ENCODE measurements at places on chromosomes 2 and 18.

GRCh38 chr2:108536133-108536780, 2.0 kb downstream of the LIMS1 start:
- peak; percentile 51 for DNase-seq

DNA sequence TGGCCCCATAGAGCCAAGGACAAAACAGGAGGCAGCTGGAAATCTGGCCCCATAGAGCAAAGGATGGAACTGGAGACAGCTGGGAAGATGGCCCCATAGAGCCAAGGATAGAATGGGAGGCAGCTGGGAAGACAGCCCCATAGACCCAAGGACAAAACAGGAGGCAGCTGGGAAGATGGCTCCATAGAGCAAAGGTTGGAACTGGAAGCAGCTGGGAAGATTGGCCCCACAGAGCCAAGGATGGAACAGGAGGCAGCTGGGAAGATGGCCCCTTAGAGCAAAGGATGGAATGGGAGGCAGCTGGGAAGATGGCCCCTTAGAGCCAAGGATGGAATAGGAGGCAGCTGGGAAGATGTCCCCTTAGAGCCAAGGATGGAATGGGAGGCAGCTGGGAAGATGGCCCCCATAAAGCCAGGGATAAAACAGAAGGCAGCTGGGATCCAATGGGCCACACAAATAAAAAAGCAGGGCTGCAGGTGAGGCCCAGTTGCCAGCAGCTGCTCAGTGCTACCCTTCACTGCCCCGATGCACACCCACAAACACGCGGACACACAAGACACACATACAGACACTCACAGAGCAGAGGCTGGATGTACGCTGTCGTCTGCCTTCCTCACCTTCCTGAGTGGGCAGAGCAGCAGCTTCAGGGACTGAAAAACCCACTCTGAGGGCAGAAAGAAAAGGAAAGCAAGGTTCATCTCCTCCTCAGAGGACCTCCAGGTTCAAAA, 505.4 kb upstream of the MYT1L start:
- DNase-seq, result no peak

- no peak for DNase-seq
These were observed 7.8 kb upstream of the DYNC2LI1 start for GRCh38 chr2:43766006-43766405.

- DNase-seq, result no peak
These were observed 100.7 kb upstream of the CYP1B1 start for GRCh38 chr2:38176619-38177021.

- peak; percentile 33 for DNase-seq
These were observed 3.0 kb upstream of the OSBPL1A start for GRCh38 chr18:24400587-24400986.

GRCh38 chr2:31505111-31505510, 75.6 kb downstream of the SRD5A2 start:
- no peak for DNase-seq
